ENCODE measurements at places on chromosomes 1 and 21.
A peak's percentile ranks its signal among the peaks of the same experiment; 100 is the strongest.

DNA sequence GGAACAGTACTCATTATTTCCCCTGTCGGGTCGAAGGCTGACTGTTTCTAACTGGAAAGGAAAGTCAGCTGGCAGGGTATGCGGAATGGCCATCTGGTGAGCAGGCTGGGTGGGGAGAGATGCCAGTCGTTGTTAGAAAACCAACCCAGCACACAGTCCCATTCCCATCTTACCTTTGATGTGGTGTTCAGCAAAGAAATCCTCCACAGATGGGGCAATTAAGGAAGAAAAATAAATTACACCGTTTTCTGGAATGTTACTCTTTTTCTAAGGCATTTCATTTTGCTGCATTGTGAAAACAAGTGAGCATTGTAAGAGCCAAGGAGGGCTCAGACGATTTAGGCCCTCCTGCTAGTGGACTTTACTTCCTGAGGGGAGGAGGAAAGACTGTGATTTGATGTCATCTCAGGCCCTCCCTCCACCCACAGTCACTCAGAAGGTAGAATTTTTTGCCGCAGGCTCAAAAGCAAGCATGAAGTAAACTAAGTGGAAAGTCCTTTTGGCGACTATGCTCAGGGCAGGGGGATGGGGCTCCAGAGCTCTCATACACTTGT, at the start of gene SLC16A4:
TSS of gene SLC16A4 (minus strand) at position 335 of the 554 bp plus-strand sequence. CDS start 1,703 bp downstream, outside the sequence.
- DNase-seq = no peak

DNA sequence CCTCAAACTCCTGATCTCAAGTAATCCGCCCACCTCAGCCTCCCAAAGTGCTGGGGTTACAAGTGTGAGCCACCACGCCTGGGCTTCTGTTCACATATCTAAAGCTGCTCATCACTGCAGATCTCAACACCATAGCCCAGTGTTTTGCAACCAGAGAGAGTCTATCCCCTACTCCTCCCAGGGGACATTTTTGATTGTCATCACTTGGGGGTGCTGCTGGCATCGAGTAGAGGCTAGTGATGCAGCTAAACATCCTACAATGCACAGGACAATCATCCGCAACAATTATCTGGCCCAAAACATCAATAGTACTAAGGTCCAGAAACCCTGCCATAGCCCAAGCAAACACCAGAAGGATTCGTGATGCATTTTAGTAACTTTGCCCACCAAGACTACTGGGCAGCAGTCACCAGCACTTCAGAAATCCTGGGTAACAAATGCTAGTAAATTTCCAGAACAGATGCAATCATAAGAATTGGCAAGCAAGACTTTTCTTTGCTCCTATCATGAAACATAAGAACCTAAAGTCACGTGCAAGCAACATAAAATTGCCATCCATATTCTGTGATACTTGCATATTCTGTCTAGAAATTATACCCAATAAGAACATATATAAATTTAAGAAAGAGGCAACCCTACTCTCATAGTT, 159.2 kb downstream of the APP start:
- no peak for DNase-seq

DNA sequence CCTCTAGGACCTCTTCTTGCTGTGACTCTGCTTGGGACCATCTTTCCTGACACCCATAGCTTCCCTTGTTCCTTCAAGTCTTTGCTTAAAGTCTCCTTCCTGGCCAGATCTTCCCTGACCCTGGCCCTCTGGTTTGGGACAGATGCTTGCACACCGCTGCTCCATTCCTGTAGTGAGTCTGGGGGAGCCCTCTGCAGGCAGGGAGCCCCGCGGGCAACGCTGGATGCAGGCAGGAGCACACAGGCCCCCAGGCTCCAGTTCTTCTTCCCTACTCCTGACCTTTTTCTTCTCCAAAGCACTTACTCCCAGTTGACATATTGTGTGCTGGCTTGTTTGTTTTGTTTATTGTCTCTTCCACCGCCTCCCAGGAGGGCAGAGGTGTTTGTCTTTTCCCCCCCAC, 413.4 kb downstream of the CAMTA1 start:
- no peak for DNase-seq

DNA sequence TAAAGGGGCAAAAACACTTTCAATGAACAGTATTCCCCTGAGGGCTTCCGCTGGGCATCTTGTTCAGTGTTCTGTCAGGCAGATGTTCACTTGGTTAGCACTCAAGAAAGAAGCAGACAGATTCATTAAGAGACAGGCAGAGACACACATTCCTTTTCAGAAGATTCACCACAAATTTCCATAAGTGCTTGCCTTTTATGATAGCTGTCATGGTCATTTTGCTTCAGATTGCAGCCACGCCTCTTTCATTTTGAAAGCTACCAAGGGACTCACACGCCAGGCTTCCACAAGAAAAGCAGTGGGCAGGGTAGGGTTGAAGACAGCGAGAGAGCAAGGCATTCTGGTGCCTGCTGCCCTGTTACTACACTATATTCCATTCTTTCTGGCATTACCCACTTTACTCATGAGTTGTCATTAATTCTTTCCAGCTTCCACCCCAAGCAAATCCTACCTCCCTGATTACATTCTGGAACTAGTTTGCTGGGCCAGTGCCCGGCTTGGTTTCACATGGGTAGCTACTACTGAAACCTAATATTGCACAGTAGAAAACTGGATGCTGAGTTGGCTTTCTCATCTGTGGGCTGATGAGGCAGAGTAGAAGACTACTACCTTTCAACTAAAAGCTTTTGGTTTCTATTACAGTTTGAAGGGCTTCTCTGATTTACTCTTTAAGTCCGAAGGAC, 91.2 kb upstream of the COL24A1 start:
- no peak for DNase-seq

DNA sequence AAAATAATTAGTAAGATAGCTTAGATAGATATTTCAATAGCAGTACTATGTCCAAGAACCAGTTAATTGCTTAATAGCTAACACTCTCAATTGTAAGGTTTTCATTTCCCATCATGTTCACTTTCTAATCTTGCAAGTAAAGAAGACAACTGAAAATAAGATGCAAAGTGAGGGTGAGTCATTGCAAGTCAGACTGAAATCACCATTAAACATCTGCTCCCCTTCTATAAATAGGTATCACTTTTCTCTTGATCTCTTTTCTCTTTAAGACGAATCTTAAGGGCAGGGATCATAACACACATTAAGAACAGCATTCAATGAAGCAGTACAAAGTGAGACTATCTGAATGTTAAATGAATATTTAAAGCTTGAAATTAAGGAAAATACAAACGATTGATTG, 40.4 kb downstream of the UBR4 start:
- DNase-seq = no peak

DNA sequence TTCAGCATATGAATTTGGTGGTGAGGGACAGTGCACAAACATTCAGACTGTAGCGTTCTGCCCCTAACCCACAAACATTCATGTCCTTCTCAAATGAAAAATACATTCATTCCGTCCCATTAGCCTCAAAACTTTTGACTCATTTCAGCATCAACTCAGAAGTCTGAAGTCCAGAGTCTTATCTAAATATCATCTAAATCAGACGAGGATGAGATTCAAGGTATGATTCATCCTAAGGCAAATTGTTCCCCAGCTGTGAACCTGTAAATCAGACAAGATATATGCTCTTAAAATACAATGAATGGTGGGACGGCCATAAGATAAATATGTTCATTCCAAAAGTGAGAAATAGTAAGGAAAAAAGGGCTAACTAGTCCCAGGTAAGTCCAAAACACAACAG, 1195.6 kb upstream of the ADGRL4 start:
- no peak for DNase-seq

DNA sequence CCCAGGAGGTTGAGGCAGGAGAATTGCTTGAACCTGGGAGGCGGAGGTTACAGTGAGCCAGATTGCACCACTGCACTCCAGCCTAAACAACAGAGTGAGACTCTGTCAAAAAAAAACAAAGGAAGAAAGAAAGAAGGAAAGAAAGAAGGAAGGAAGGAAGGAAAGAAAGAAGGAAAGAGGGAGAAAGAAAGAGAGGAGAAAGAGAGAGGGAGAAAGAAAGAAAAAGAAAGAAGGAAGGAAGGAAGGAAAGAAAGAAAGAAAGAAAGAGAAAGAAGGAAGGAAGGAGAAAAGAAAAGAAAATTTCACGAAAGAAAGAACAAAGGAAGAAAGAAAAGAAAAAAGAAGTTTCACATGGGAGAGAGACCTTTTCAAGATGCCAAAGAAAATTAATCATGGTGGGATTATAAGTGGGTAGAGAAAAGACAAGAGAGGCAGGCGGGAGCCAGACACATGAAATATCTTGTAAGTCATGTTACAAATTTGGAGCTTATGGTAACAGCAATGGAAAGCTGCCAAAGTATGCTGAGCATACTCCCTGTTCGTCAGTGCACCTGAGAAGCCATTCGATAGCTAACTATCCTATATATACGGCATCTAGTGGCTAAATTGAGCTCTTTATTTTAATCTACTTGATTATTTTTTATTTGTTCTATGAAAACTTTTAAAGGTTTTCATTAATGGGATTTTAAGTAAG, 41.3 kb upstream of the TNFSF4 start:
- DNase-seq = no peak

GRCh38 chr1:173868266-173869020, at the start of gene ZBTB37:
Gene ZBTB37, plus strand, starts transcription at chr1:173868380. Its CDS starts 1,846 bp downstream, at chr1:173870226.
- peak; percentile 78 for DNase-seq

DNA sequence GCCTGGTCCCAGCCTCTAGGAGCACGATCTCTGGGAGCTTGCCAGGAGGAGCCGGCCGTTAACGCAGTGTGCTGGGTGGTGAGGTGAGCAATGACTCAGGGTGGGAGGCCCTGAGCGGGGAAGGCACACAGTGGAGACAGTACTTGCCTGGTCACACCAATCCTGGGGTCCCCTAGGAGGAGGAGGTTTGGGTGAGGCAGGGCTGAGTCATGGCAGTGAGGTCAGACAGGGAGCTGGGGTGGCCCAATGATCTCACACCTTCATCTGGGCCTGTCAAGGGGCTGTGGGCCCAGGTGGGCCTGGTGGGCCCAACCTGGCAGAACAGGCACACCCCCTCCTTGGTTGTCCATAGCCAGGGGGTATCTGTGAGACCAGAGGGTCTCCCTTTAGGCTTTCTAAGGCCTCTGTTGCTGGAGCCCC, 8.6 kb upstream of the EDN2 start:
- DNase-seq = peak; percentile 70
